Fibroblast of skin of left biceps (primary cell): ENCODE measurements at places on chromosomes 12 and 14.

DNA sequence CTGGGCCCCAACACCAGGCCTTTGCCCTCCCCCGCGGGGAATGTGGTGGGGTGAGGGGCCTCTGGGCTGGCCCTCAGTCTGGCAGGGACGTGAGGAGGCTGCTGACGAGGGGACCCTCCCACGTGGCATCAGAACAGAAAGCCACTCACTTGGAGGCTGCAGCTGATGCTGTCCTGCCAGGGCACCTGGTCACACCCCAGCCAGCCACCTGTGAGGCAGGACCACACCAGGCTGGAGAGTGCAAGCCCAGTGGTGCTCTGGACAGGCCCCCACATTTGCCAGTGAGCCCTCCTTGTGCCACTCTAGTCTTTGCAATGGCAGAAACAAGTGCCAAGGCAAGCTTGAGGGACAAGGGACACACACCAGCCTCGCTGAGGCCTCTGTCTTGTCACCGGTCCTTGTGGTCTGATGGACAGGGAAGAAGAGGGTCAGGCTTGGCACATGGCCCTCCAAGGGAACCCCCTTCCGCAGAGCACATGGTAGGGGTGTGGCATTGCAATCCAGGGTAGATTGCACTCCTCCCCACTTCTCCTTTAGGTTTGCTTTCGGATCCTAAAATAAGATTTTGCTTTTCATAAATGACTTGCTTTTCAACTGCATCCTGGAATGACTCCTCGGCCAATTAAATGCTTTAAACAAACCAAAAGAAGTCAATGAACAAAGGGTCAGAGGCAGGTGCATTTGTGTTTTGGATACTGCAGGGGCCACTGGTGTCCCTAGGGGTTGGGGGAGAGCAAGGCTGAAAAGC lies 53.7 kb downstream of the CCDC88C start:
- no peak for DNase-seq

GRCh38 chr12:113077859-113078255 lies 21.3 kb downstream of the DTX1 start:
- no peak for DNase-seq

DNA sequence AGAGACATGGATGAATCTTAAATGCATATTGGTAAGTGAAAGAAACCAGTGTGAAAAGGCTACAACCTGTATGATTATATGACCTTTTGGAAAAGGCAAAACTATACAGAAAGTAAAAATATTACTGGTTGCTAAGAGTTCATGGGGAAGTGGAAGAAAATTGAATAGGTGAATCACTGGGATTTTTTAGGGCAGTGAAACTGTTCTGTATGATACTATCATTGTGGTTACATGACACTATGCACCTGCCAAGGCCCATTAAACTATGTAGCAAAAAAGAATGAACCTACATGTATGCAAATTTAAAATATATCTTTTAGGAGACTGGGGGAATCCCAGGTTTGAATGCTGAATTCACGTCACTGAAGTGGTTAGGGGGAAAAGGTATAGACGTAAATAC lies 12.6 kb upstream of the OR8S1 start:
- no peak for DNase-seq

DNA sequence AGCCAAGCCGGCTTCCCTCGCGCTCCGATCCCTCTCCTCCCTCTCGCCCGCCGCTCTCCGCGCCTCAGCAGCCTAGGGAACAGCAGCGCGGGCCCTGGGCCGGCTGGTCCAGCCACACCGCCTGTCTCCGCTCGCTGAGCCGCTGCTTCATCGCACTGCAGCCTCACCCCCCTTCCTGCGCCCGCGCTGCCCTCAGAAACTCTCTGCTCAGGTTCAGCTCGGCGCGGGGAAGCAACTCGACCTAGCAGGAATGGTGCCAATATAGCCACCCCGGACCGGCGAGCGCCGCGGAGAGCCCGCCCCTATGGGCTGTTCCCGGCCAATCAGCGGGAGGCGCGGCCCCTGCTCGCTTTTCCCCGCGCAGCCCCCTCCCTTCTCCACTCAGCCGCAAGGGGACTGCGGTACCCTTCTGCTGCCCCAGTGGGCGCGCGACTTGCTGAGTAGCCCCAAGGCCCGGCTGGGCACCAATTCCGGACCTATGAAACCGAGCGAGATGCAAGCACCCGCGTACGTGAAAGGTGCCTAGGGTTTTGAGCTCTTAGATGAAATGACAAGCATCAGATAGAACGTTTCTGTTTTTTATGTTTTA lies at the start of gene ADAMTS20:
Gene ADAMTS20, minus strand, starts transcription at position 233 of the 589 bp plus-strand sequence. CDS start 282 bp downstream, outside the sequence.
- DNase-seq = no peak

GRCh38 chr12:120055231-120056000 lies 61.1 kb downstream of the RAB35 start:
- DNase-seq = no peak

GRCh38 chr14:77260199-77260598 lies 10.8 kb downstream of the NGB start:
- DNase-seq = no peak

DNA sequence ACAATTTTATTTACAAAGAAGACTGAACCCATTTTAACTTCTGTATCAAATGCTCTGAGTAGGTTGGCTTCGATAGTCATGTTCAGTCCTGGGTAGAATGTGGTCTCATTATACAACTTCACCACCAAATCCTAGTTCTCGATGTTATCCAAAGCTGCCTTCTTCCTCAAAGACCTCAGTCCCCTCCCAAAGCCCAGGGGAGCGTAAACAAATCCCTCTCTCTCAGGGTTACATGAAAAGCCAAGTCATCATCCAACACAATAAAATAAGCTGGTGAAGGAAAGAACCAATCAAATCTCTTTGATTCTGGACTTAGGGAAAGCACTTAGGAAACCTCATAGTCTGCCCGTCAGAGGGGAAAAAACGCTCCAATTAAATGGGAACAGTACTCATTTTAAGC lies 9.1 kb downstream of the PTCSC3 start:
- DNase-seq = no peak

GRCh38 chr12:64612843-64613242 lies 2.5 kb downstream of the RASSF3 start:
- no peak for DNase-seq

GRCh38 chr12:107402041-107403022 lies 283.3 kb upstream of the PWP1 start:
- peak; percentile 21 for DNase-seq

DNA sequence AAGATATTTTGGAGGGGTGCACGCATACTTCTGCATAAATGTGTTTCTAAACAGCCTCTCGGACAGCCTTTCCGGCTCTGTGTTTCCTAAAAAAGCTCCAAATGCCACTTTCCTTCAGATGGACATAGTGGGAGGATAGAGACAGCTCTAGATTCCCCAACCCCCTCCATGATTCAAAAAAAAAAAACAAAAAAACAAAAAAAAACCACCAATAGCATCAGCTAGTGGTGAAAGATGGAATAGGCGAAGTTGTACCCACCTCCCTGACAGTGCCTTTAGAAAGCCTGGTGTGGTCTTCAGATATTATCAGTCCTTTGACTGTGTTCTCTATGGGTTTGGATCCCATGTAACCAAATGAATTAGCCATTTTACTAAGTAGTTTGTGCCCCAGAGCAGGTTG lies 94.1 kb downstream of the PHETA1 start:
- no peak for DNase-seq

GRCh38 chr14:86013641-86014040 lies 483.7 kb downstream of the FLRT2 start:
- no peak for DNase-seq

- DNase-seq = no peak
Measured at GRCh38 chr12:109606320-109607028, 32.9 kb downstream of the MVK start.

DNA sequence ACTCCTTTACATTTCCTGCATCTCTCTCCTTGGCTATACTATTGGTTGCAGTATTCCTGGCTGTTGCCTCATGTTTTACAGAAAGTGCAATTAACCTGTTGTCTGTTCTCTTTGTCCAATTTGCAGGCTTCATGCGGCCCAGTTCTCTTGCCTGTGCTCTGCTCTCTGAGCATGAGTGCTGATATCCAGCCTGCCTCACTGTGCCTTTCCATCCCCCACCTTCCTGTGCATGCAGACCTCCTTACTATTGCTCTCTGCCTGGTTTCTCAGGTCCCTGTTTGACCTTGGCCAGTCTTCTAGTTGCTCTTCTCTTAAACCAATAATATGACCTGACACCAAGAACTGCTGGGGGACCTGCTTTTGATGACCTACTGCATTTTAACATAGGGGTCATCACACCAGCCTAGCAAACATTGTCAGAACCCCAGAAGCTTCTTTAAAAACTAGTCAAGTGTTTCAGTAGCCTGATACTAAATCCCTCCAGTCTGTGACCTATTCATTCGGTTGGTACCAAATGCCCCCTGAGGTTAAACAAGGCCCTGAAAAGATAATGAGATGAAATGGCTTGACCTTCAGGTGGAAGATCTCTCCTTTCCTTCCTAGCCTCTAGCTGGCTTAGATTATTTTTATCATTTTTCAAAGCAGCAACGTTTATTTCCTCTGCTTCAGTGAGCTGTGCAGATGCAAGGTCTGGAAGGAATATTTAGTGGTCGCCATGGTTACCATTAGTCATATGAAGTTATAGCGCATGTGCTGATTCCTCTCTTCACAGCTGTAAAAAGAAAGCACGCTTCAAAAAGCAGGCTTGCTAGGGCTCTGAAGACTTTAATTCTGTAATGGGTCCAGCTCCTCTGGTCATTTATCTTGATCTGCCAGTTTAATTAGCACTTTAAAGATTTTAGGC lies 216.5 kb downstream of the PHLDA1 start:
- DNase-seq = peak; percentile 88

- DNase-seq = peak; percentile 88
Measured at GRCh38 chr12:96140174-96140573, 54.0 kb upstream of the ELK3 start.

DNA sequence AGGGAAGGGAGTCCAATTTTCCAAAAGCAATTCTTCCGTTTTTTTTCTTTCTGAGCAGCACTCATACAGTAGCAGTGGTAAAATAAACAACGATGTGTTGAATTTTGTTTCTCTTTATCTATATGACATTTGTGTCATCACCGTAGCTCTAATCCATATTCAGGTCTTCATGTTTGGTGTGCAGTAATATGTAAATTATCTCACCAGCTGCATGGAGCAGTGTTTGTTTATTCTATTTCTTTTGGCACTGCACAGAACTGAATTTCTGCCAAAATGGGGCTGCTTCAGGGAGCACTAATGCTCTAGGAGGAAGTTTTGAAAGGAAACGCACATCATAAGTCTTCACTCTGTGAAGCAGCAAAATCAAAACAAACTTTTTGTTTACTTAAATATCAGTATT lies 130.0 kb upstream of the NPAS3 start:
- no peak for DNase-seq

- DNase-seq = no peak
Measured at GRCh38 chr14:87892763-87893162, 100.2 kb downstream of the GALC start.

GRCh38 chr12:61584943-61585342 lies 675.3 kb upstream of the USP15 start:
- DNase-seq = no peak

GRCh38 chr12:109163167-109163566 lies 46.8 kb downstream of the ACACB start:
- DNase-seq = no peak

DNA sequence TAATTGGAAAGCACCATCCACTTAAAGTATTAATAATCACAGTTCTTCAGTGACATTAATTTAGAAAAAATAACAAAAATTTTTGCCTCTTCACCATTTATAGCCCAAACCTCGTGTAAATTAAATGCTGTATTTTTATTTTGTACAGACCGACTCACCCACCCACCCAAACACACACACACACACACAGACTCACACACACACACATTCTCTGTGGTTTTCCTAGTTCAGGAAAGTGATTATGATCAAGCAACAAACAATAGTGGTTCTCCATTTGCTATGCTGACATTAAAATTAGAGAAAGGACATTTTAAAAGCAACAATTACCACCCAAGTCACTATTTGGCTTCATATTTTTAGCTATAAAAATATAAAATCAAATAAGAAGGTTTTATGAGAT lies 112.5 kb upstream of the FLRT2 start:
- DNase-seq = no peak

DNA sequence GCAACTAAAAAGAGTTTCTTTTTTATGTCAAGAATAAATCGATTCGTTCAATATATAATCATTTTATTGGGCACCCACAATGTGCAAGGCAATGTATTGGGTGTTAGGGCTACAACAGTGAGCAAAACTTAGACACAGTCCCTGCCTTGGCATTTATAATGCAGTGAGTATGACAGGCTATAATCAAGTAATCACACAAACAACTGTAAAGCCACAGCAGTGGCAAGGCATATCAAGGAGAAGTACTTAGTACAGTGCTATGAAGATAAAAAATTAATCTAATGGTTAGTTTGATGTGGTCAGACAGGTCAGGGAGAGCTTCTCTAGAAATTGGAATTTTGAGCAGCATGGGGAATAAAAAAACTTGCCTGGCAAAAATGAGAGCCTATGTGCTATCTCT lies 39.5 kb upstream of the OTOGL start:
- DNase-seq = no peak

DNA sequence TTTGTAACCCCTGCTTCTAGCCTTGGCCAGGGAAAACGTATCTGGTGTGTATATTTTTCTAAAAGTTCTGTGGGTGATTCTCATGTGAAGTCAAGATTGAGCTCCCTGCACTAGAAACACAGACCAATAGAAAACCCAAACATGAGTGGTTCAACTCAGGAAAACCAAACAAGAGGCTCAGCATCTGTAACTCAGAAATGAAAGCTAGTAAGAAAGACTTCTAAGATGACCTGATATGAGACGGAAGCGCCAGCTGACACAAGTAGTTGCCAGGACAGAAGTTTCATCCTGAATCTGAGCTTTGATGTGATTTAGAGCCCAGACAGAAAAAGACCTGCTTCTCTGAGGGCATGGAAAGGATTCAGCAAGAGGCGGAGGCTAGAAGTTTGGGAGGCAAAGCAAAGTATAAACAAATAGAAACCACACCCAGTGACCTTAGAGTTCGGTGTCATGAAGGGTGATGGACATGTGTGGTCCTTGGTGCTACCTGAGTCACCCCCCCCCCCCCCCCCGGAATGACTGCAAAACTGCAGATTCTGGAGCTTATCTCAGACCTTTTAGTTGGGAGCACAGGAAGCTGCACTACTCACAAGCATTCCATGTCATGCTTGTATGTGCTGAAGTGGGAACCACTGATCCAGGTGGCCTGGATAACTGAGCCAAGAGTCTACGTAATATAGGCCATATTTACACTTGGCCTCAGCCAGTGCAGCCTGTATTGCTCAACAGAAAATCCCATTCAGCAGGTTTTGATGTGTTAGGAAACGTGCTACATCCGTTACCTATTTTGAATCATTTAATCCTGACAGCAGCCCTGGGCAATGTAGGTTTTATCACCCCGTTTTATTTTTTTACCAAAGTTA lies 191.3 kb downstream of the ANO6 start:
- DNase-seq = no peak

- no peak for DNase-seq
Measured at GRCh38 chr12:49598527-49598926, 6.9 kb downstream of the FAM186B start.

DNA sequence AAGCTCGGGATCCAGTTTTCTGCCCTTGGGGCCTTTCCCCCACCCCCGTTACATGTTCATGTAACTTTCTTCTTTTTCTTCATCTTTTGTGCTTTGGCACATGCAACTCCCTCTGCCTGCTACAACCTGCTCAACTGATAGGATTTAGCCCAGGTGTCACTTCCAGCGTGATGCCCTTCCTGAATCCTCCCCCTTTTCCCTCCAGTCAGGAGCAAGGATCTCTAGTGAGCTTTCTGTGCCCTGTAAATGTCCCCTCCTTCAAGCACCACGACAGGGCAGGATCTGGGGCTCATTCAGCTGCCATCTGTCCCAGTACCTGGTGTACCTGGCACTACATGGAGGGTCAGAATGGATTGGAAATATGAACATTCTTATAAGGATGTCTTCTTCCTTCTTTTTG lies 15.3 kb downstream of the PELI2 start:
- DNase-seq = no peak
